ENCODE measurements at places on chromosomes 1 and 21.
A peak's percentile ranks its signal among the peaks of the same experiment; 100 is the strongest.

GRCh38 chr1:85229574-85230097, 28.8 kb upstream of the SYDE2 start:
- DNase-seq = no peak

- no peak for DNase-seq
These were observed 100.9 kb upstream of the ST6GALNAC5 start for GRCh38 chr1:76766381-76766780.

- DNase-seq = peak; percentile 31
These were observed 2.9 kb downstream of the RGS2 start for GRCh38 chr1:192811594-192812239.

GRCh38 chr1:106249810-106250209, 806.7 kb upstream of the PRMT6 start:
- no peak for DNase-seq

DNA sequence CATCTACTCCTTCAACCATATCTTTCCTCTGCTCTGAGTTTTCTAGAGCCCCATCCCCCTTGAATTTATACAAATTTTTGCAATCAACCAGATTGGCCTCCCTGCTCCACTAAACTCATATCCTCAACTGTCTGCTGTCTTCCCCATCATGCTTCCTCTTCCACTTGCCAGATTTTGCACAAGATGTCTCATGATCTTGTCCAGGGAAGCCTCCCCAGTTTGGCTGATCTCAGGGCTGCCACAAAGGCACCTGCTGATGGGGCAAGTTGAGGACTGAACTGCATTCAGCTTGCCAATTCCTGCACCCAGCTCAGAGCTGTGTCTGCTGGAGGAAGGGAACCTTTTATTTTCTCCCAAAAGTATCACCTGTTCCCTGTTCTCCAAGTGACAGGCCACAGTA, 3.9 kb upstream of the KCNJ9 start:
- DNase-seq = no peak

- DNase-seq = no peak
These were observed 11.4 kb downstream of the ZBTB48 start for GRCh38 chr1:6591222-6591621.

DNA sequence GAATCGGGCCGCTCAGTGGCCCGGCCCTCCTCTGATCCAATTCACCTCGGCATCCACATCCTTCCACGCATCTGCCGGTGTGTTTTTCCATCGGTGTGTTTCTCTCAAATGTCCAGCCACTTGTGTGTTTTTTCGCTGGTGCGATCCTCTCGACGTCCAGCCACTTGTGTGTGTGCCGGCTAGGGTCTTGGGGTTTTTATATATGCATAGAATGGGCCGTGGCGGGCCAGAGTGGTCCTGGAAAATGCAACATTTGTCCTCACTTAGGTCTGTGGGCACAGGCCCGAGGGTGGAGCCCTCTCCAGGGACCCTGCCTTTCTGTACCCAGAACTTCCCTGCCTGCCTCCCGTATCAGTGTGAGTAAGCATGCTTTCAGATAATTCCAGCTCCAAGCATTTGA, 1106.4 kb downstream of the AMY1C start:
- no peak for DNase-seq

- no peak for DNase-seq
These were observed 49.6 kb downstream of the HLX start for GRCh38 chr1:220928725-220929300.

- DNase-seq = peak; percentile 69
These were observed at the start of gene RAB29 for GRCh38 chr1:205775015-205775716. TSS of gene RAB29 (minus strand) at chr1:205775482. CDS start at chr1:205774956, 526 bp downstream.

DNA sequence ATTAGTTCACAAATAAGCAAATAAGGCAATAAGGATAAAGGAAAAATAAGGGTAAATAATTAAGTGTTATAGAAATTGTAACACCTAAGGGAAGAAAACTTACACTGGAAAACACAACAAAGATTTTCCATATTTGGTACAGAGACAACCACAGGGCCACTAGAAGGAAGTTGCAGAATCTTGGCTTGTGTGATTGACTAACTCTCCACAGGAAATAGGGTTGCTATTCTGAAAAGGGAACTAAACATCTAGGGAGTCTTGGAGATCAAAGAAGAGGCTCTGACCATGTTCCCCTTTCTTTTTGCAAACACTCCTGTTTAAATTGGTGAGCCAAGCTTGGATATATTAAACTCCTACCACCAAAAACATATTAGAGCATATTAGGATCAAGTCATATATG, 59.1 kb downstream of the APCS start:
- DNase-seq = no peak

DNA sequence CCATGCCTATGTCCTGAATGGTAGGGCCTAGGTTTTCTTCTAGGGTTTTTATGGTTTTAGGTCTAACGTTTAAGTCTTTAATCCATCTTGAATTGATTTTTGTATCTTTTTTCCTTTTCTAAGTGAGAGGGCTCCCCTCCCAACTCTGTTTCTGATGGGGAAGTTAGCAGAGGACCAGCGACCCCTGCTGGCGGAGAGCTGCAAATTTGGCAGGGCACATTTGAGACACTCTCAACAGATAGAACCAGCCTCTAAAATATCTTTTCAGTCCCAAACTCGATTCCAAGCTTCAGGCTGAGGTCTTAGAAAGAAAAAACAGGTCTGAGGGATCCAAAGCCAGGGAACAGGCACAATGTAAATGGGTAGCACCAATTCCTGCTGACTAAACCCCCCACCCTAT, 32.5 kb downstream of the LRRC3 start:
- DNase-seq = peak; percentile 46

- no peak for DNase-seq
These were observed 10.0 kb downstream of the URB2 start for GRCh38 chr1:229636042-229636441.

DNA sequence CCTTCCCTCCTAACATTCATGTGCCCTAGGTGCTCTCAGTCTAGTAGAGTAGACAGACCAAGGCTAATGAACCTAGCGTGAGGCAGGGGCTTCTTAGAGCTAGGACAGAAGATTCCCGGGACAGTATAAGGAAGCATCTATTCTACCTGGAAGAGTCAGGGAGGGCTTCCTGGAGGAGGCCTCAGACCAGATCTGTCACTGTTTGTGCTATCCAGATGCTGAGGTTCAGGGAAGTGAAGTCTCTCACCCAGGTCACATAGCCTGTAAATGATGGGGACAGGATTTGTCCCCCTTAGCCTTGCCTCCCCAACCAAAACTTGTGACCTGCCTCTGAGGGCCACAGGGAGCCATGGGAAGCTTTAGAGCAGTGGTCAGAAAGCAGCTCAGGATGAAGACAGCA, 20.7 kb downstream of the ACTL8 start:
- DNase-seq = no peak

GRCh38 chr21:42496839-42497202, 797 bp upstream of the RSPH1 start:
- no peak for DNase-seq

GRCh38 chr1:183274836-183275235, 88.8 kb downstream of the LAMC2 start:
- no peak for DNase-seq

DNA sequence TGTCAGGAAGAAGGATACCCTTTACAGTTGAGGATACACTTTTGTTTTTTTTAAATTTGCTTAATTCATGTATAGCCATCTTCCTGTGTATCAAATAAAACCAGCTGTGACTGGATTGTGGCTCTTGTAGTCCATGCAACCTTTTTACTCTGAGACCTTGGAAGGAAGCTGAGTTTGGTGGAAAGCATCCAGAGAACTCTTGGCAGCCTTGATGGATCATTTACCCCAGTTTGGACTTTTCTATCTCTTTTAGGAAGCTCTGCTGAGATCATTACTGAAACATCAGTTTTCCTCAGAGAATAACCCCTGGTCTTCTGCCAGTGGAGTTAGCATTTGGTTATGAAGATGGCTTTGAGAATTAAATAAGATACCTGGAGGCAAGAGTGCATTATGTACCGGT, 21.2 kb upstream of the APOBEC4 start:
- no peak for DNase-seq

DNA sequence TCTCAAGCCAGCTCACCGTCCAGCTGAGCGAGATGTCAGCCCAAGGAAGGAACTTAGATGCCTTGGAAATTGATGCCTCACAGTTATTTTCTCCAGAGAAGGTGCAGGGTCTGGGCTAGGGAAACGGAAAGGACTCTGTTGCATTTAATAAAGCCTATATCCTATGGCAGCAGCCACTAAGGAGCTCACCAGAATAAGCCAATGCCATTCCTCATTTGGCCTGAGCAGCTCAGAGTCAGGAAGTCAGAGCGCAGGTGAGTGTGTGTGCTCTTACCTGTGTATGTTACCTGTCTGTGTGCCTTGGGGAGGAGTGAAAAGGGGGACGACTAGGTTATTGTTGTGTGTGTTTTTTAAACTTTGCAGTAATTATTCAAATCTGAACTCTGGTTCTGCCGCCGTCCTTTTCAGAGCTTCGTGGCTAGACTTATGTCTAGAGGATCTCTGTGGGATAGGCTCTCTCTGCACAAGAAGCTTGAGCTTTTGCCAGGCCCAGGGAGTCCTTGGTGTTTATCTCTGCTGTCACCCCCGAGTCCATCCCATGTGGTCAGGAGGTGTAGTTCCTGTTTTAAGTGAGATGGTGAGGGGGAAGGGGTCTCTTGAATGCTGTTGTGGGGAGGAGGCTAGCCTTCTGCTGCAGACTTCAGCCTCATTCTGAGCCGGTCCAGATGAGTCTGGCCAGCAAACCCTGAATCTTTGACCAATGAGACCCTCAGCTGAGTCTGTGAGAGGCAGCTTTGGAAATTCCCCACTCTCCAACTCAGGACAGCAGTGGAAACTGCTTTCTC, 2.4 kb downstream of the TMCC2 start:
- no peak for DNase-seq

DNA sequence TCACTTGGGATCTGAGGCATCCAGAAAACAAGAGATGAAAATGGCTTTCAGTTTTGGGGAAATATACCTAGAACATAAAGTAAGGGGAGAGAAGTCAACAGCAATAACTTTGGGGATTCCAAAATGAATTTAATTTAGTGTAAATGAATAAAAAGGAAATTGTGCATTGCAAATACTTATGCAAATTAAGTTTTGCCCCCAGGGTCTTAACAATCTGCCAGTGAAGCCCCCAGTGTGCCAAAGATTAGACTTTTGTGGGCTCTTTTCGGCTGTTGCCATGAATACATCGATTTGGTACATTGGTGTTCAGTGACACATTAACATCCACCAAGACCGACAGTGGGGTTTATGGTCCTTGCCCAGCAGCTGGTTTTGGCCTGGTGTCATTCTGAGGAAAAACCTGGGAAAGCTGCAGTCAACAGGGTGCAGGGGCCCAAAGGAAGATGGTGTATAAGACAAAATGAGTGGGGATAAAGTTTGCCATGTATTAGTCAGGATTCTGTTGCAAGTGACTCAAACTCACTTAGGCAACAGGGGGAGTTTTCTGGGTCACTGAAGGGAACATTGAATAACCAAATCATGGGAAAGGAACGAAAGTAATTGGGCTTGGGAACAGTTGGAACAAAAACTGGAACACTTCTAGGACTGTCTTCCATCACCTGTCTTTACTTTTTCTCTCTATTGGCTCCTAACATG, 30.2 kb upstream of the IGSF3 start:
- DNase-seq = no peak

- no peak for DNase-seq
These were observed 53.2 kb downstream of the CNN3 start for GRCh38 chr1:94873520-94874351.

- DNase-seq = no peak
These were observed 72.9 kb upstream of the RUNX3 start for GRCh38 chr1:25003000-25003399.

GRCh38 chr1:154501423-154502065, 475 bp upstream of the TDRD10 start:
- DNase-seq = peak; percentile 51

GRCh38 chr1:207097871-207098324, 6.1 kb upstream of the C4BPA start:
- DNase-seq = no peak

GRCh38 chr1:228161362-228161761, 4.2 kb upstream of the IBA57 start:
- no peak for DNase-seq

GRCh38 chr1:210741564-210741963, 392.4 kb downstream of the KCNH1 start:
- DNase-seq = no peak

Data from HuH-7 (cell line).